ENCODE measurements at places on chromosomes 2 and 18. TPM values are rescaled to one million over a fixed set of nuclear protein-coding genes. Genes with fewer than 3 reads are reported as not detected.

DNA sequence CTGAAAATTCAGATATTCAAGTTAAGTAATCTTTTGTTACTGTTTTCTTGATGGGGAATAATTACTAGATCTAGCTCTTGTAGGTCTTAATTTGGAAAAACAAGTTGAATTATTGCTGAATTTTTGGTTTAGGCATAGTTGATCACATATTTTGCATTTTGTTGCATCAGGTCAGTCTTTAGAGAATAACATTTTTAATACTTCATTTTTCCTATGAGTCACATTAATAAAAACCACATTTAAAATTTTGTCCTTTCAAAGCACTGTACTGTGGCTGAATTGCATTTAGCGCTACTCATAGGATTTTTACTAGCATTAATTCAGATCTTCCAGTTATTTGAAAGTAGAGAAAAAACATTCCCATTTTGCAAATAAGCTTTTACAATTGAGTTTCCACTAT lies 23.2 kb downstream of the MAP4K4 start:
- no peak overlapping the region for H3K4me3 ChIP-seq
- H3K27me3 ChIP-seq = no peaks in the 10 kb centered on the region
- no peaks in the 10 kb centered on the region for H3K4me1 ChIP-seq
- H3K27ac ChIP-seq = no peak overlapping the region
- DNase-seq = no peak
- no peaks in the 10 kb centered on the region for H3K36me3 ChIP-seq

GRCh38 chr2:163735685-163736432 lies at the start of gene FIGN:
TSS of gene FIGN (minus strand) at chr2:163736008. CDS start at chr2:163734927, 1,081 bp downstream.
- H3K36me3 ChIP-seq = no peaks in the 10 kb centered on the region
- H3K27me3 ChIP-seq = no peaks in the 10 kb centered on the region
- no peaks in the 10 kb centered on the region for H3K4me1 ChIP-seq
- peak within 1 kb of the TSS; percentile 69 for H3K4me3 ChIP-seq
- peak; percentile 83 for DNase-seq

- H3K4me3 ChIP-seq = no peak overlapping the region
- DNase-seq = no peak
- H3K27me3 ChIP-seq = no peaks in the 10 kb centered on the region
- H3K4me1 ChIP-seq = no peaks in the 10 kb centered on the region
- no peak overlapping the region for H3K27ac ChIP-seq
- H3K36me3 ChIP-seq = no peaks in the 10 kb centered on the region
These were observed 160.8 kb upstream of the HAAO start for GRCh38 chr2:42953216-42953615.

- no peak overlapping the region for H3K4me3 ChIP-seq
- no peak overlapping the region for H3K27ac ChIP-seq
- H3K36me3 ChIP-seq = no peaks in the 10 kb centered on the region
- no peaks in the 10 kb centered on the region for H3K27me3 ChIP-seq
- no peak for DNase-seq
- no peaks in the 10 kb centered on the region for H3K4me1 ChIP-seq
These were observed 8.5 kb downstream of the FAM117B start for GRCh38 chr2:202643012-202643858.

- no peak overlapping the region for H3K4me3 ChIP-seq
- H3K36me3 ChIP-seq = no peaks in the 10 kb centered on the region
- no peaks in the 10 kb centered on the region for H3K4me1 ChIP-seq
- no peaks in the 10 kb centered on the region for H3K27me3 ChIP-seq
- DNase-seq = peak; percentile 10
These were observed 46.1 kb upstream of the GPC1 start for GRCh38 chr2:240389302-240389805.

DNA sequence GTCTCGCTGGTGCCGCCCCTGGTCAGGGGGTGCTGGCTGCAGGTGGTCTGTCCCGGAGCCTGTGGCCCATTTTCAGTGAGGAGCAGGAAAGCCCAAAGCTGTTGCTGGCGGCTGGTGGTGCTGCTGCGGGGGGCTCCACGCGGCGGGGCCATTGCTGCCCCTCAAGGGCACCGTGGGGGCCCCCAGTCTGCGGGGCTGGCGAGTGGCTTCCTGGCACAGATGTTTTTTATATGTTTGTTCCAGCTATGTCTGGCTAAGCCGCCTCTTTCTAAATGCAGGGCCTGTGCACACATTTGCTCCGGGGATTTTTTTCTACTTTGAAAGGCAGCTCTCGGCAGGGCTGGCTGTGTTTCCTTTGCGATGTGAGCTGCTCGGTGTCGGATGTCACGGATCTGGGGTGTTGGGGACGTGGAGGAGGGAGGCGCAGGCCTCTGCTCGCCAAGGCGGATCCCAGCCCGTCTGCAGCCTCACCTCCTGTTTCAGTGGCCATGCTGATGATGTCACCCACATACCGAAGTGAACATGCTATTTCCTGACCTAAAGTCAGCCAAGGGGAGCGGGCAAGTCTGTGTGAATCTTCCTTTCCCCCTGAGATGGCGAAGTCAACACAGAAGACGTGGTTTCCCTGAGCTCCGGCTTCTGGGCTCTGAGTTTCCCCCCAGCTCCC lies 112.0 kb upstream of the CTDP1 start:
- no peaks in the 10 kb centered on the region for H3K4me1 ChIP-seq
- no peak overlapping the region for H3K4me3 ChIP-seq
- H3K36me3 ChIP-seq = no peaks in the 10 kb centered on the region
- DNase-seq = peak; percentile 51
- H3K27me3 ChIP-seq = no peaks in the 10 kb centered on the region

DNA sequence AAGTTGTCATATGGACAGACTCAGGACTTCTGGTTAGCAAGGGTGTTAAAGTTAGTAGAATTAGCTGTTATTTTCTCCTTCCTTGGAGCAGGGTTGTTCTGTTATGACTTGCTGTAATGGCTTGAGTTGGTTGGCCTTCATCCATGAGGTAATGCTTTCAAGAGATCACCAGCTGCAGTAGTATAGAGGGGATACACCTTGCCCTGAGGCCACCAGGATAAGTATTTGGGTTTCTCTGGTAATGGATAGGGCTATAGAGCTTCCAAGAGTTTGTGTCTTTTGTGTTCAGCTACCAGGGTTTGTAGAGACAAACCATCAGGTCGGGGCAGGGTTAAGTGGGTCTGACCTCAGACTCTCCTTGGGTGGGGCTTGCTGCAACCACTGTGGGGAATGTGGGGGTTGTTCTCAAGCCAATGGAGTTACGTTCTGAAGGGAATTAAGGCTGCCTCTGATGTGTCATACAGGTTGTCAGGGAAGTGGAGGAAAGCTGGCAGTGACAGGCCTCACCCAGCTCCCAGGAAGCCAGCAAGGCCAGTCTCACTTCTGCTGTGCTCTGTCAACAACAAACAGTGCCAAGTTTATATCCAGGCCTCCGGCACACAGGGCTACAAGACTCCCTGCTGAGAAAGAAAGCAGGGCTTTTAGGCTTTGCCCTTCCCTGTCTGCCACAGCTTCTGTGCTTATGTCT lies 356.6 kb downstream of the SPAG16 start:
- no peaks in the 10 kb centered on the region for H3K4me1 ChIP-seq
- H3K27me3 ChIP-seq = no peaks in the 10 kb centered on the region
- H3K36me3 ChIP-seq = no peaks in the 10 kb centered on the region
- no peak overlapping the region for H3K4me3 ChIP-seq

- no peaks in the 10 kb centered on the region for H3K27me3 ChIP-seq
- H3K36me3 ChIP-seq = no peaks in the 10 kb centered on the region
- no peaks in the 10 kb centered on the region for H3K4me1 ChIP-seq
- H3K4me3 ChIP-seq = no peak overlapping the region
- no peak overlapping the region for H3K27ac ChIP-seq
These were observed 537.2 kb upstream of the DCC start for GRCh38 chr18:51802569-51803428.

DNA sequence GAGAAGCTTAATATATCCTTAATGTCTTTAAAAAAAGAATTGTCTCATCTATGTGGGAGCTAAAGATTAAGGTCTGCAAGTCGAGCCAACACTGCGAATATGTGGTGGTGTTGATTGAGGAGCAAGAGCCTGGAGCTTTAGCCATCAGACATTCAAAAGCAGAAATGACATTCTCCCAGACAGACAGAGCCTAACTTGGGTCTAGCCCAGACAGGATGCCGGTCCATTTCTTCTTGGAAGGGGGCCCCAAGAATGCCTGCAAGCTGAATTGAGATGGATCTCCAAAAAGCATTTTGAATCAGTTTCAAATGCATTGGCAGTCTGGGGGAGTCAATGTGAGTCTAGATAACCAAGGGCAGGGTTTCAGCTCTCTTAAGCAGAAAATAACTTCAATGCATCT lies 30.1 kb upstream of the EML4 start:
- no peak for DNase-seq
- H3K4me1 ChIP-seq = peaks cover 22% of the 10 kb centered on the region
- no peak overlapping the region for H3K4me3 ChIP-seq
- no peak overlapping the region for H3K27ac ChIP-seq

GRCh38 chr18:35002120-35002519 lies 39.1 kb upstream of the MAPRE2 start:
- no peaks in the 10 kb centered on the region for H3K27me3 ChIP-seq
- H3K4me1 ChIP-seq = peaks cover 4% of the 10 kb centered on the region
- DNase-seq = no peak

DNA sequence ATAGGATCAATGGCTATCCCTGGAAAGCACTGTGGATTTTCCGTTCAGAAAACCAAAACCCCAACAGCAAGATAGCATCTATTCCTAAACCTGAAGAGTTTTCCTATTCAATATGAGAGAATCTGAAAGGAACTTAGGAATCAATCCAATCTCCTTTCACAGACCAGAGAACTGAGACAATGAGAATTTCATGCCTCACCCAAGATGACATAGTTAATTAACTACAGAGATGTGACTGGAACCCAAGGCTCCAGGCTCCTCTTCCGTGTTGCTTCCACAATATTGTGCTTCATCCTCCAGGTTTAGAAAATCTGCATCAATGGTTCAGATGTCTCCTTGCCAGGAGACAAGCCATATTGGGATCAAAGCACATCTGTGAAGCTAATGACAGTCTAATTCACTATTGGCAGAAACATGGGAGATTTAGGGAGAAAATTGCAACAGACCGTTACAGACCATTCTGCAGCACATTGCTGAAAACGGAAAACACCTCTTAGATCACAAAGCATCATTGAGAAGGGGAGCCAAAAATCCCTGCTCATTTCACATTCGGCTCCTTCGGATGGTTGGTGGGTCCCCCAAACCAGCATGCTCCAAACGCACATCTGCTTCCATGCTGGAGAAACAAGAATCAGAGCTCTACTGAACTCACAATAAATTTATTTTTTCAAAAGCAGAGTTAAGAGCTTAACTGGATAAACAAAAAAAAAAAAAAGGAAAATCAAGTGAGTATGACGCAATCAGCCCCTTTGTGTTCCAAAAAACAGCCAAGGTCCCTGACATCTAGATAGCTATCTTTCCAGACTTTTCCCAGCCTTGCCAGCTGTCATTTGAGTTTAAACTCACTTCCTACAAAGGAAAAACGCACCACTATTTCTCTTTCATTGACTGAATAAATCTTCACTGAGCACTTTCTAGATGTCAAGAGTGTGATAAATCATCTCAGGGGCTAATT lies 290.3 kb downstream of the C1D start:
- H3K36me3 ChIP-seq = no peaks in the 10 kb centered on the region
- no peak for DNase-seq
- no peak overlapping the region for H3K27ac ChIP-seq
- H3K4me1 ChIP-seq = no peaks in the 10 kb centered on the region

DNA sequence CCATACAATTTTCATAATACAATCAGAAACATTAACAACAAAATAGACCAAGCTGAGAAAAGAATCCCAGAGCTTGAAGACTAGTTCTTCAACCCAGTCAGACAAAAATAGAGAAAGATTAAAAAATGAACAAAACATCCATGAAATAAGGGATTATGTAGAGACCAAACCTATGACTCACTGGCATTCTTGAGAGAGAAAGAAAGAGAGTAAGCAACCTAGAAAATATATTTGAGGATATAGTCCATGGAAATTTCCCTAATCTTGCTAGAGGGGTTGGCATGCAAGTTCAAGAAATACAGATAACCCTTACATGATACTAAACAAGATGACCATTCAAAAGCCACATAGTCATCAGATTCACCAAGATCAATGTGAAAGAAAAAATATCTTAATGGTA lies 281.7 kb downstream of the CCDC85A start:
- no peaks in the 10 kb centered on the region for H3K4me1 ChIP-seq
- no peak overlapping the region for H3K27ac ChIP-seq
- H3K4me3 ChIP-seq = no peak overlapping the region
- DNase-seq = no peak
- no peaks in the 10 kb centered on the region for H3K27me3 ChIP-seq

DNA sequence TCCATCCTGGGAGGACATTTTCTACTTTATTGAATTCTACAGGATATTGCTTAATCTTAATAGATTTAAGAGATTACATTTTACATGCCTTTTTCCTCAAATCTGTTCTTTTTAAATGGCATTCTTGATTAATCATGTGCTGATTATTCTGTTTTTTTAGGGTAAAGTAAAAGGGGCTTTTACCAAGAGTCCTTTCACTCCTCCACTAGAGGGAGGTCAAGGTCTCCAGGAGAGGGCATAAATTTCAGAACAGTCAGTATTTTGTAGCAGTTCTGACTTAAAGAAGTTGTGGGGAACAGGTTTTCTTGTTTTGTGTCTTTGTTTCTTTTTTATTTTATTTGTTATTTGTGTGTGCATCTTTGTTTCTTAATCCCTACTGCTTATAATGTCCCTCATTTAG lies 25.4 kb downstream of the WDR75 start:
- no peak overlapping the region for H3K27ac ChIP-seq
- H3K27me3 ChIP-seq = no peaks in the 10 kb centered on the region
- no peak for DNase-seq
- no peak overlapping the region for H3K4me3 ChIP-seq
- peaks cover 16% of the 10 kb centered on the region for H3K36me3 ChIP-seq
- no peaks in the 10 kb centered on the region for H3K4me1 ChIP-seq

DNA sequence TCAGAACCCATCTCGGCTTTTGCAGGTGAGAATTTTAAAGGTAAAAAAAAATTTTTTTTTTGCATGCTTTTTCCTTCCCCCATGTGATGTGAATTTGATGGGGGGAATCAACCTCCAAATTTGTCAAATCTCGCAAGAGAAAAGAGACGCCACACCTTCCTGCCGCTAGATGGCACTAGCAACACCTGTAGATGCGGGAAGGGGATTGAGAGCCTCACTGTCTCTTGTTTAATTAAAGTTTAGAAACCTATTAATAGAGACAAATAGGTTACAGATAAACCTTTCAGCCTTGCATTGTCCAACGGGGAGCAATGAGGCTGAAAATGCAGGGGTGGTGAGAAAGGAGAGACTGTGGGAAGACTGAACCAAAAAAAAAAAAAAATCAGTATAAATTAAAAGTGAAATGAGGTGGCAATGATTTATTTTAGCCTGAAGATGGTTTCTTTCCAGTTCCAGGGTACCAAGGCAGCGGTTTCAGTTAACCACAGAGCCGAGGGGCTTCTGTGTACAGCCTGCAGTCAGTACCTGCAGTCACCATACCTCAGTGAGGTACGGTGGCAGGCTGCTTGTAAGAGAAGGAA lies 84.6 kb downstream of the NRP2 start:
- no peak overlapping the region for H3K27ac ChIP-seq
- no peak overlapping the region for H3K4me3 ChIP-seq
- H3K27me3 ChIP-seq = no peaks in the 10 kb centered on the region
- no peaks in the 10 kb centered on the region for H3K4me1 ChIP-seq
- no peak for DNase-seq

- H3K27ac ChIP-seq = no peak overlapping the region
- no peaks in the 10 kb centered on the region for H3K4me1 ChIP-seq
- peaks cover 3% of the 10 kb centered on the region for H3K36me3 ChIP-seq
- no peaks in the 10 kb centered on the region for H3K27me3 ChIP-seq
- no peak for DNase-seq
- no peak overlapping the region for H3K4me3 ChIP-seq
These were observed 43.2 kb downstream of the RPL31 start for GRCh38 chr2:101045330-101045729.

The TDRD15 gene
- 2.4 TPM for total RNA-seq

The RNF125 gene
- 5.1 TPM for total RNA-seq

The CXCR1 gene
- total RNA-seq = 1.0 TPM

The FBXO48 gene
- 0.82 TPM for total RNA-seq

The GBX2 gene
- total RNA-seq = not detected

The EHD3 gene
- total RNA-seq = 9.4 TPM

The DSC3 gene
- not detected for total RNA-seq

The HOXD12 gene
- not detected for total RNA-seq

All from right lobe of liver (tissue), 6 donors.